ENCODE measurements at places on chromosomes 13 and 19.

- DNase-seq = peak; percentile 3
These were observed 478.4 kb downstream of the TSHZ3 start for GRCh38 chr19:30870876-30871275.

DNA sequence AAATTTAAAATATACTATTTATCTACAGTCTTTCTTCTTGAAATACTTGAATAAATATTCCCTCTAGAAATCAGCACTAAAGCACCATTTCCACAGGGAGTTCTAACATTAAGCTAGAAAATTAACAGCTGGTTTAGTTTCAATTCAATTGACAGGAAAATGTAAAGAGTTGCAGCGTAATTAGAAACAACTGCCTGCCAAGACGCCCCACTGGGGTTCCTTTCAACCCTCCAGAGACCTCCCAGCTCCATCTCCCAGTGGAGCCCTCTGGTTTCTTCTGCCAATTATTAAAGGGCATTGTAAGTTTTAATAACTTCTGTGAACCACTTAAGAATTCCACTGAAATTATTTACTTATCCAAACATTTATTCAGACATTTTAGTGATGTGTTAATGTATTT, 4.2 kb downstream of the GJA3 start:
- no peak for DNase-seq

DNA sequence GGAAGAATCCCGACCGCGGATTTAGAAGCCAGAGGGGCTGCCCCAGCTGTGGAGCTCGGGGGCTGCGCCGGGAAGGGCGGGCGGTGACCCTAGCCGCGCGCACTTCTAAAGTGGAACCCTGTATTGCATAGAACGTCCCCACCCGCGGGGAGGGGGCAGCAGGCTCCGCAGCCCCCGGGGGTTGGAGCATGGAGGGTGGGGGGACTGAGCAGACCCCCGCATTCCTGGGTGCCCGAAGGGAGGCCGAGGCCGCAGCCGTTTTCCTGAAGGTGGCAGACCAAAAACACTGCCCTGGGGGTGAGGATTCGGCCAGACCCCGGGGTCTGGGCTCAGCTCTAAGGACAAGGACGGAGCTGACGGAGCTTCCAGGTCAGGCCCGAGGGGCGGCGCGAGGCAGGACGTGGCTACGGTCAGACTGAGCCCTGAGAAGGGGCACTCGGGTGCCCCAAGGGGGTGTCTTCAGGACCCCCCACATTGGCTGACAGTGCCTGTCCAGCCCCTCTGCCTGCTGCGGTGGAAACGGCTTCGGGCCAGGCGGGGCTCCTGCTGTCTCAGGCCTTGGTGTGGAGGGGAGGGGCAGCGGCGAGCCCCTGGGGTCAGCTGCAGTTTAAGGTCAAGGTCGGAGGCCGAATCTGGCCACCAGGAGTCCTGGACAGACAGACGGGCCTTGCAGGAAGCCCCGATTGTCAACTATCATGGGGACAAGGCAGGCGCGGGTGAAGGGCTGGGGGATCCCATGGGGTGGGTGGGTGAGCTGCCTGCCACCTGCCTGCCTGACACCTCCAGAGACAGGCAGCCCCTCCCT, 12.6 kb downstream of the MKNK2 start:
- no peak for DNase-seq

DNA sequence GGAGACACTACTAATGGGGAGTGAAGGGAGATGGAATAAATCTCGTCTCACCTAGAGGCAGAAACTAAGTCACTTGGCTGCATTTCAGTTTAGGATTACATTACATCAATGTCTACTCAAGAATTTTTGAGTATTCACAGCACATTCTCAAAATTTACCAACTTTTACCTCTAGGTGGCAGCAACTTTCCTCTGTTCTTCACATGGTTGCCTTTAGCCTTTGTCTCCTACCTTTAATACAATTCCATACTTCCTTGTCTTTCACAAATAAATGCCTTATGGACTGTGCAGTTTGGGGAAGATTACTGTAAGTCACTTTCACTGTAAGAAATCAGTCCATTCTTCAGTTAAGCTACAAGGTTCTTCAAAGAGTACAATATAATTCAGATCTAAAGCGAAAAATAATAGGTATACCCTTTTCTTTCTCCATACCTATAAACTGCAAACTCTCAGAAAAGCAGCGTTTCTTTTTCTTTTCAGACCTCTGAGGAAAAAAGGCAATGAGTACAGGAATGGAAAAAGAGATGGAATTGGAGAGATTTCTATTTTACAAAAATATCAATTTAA, 379.4 kb downstream of the KLF12 start:
- DNase-seq = peak; percentile 34

- DNase-seq = no peak
These were observed 1.1 kb upstream of the PROZ start for GRCh38 chr13:113157206-113157928.

DNA sequence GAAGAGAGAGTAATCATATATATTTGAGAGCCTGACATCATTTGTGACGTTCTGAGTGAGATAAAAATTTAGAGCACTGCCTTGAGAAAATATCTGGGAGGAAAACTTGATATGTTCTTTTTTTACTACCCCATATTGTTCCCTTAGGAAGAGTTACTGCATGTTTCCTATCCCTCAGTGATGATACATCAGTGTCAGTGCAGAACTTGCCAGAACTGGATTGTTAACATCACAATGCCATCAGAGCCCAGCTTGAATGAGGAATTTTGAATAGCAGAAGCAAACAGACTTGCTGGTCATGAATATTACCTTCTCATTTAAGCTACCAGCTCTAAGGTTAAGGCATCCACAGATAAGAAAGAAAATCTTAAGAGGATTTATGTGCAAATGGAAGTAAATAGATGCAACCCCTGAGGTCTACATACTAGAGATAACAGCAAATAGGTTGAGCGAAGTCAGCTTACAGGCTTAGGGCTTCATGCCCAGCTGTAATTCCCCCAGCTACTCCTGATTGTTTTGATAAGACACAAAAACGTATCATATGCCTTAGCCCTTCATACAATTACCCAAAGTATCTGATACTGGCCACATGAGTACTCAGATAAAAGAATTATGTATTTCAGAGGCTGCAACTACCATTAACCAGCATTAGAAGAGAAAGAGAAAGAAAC, 313.7 kb upstream of the ATXN8OS start:
- no peak for DNase-seq

DNA sequence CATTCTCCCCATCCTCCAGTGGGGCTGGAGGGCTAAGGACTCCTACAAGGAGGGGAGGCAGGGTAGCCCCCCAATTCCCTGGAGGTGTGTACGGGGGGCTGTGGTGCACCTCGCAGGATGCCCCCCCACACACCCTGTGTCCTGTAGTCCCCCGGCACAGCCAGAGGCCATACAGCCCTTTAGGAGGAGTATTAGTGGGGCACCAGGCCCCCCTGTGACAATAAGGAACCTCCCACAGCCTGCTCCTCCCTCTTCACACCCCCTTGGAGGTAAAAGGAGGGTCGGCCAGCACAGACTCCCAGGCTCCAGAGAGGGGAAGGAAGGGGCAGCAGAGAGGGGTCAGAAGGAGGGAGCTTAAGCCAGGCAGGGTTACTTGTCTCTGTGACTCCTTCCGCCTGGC, at the start of gene NANOS3:
Gene NANOS3, plus strand, starts transcription at position 301 of the 400 bp plus-strand sequence. CDS start 115 bp downstream, outside the sequence.
- DNase-seq = no peak
